ENCODE measurements at places on chromosomes 12 and 14. TPM values are rescaled to one million over a fixed set of nuclear protein-coding genes. Genes with fewer than 3 reads are reported as not detected.

Gene LRP1-AS
- total RNA-seq: not detected

Gene PROX2
- not detected for total RNA-seq

Gene SIX6
- total RNA-seq: not detected

Gene CHURC1
- 53.1 TPM for total RNA-seq

Gene FAIM2
- 1.5 TPM for total RNA-seq

Gene NELL2
- total RNA-seq: not detected

Gene IL22
- total RNA-seq: not detected

Gene RCOR1
- 27.4 TPM for total RNA-seq

Gene XPOT
- 173 TPM for total RNA-seq

Gene TMEM179
- not detected for total RNA-seq

Gene LRP10
- total RNA-seq: 182 TPM

Gene PLCZ1
- total RNA-seq: not detected

Gene BATF
- total RNA-seq: not detected

Gene CLEC2A
- total RNA-seq: not detected

Gene AQP2
- total RNA-seq: not detected

Gene FGF23
- total RNA-seq: not detected

Gene OR4E2
- total RNA-seq: not detected

Gene TEX22
- 3.1 TPM for total RNA-seq

Gene REM2
- total RNA-seq: 0.18 TPM

Data from osteocyte (in vitro differentiated cells).